KG1 (cell line): ENCODE measurements at places on chromosomes 16 and 17.
A peak's percentile ranks its signal among the peaks of the same experiment; 100 is the strongest.

GRCh38 chr16:81394966-81395655 lies 49.5 kb upstream of the CMIP start:
- DNase-seq: no peak

- peak; percentile 25 for DNase-seq
Observed at GRCh38 chr17:41784207-41784744, 2.2 kb downstream of the JUP start.

GRCh38 chr16:47475786-47476185 lies 14.7 kb downstream of the PHKB start:
- DNase-seq: no peak

- no peak for DNase-seq
Observed at GRCh38 chr17:45256114-45256966, 5.6 kb downstream of the SPATA32 start.

- DNase-seq: no peak
Observed at GRCh38 chr17:32880671-32881453, 3.9 kb upstream of the MYO1D start.

GRCh38 chr17:19363460-19364035 lies 1.0 kb upstream of the B9D1 start:
- no peak for DNase-seq

GRCh38 chr17:31538080-31538762 lies 146.7 kb downstream of the RAB11FIP4 start:
- no peak for DNase-seq

GRCh38 chr17:44203731-44204440 lies 4.2 kb upstream of the ATXN7L3 start:
- peak; percentile 54 for DNase-seq

- no peak for DNase-seq
Observed at GRCh38 chr16:5042574-5043171, 8.9 kb upstream of the NAGPA start.

- no peak for DNase-seq
Observed at GRCh38 chr16:30127993-30128392, 5.0 kb upstream of the MAPK3 start.

DNA sequence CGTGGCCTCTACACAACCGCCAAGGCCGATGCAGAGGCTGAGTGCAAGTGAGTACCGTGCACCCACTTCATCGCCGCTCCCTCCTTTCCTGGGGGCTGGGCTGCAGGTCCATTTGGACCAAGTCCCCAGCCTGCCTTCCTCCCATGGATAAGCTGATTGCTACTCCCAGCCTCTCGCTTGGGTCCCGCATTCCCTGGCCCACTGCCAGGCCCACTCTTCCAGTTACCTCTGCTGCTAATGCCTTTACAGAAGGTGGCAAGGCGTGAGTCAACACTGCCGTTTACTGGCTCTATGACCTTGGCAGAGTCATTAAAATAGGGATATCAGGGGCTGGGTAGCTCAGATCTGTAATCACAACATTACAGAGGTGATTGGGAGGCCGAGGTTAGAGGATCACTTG lies 11.2 kb downstream of the SULT1A2 start:
- DNase-seq: no peak

DNA sequence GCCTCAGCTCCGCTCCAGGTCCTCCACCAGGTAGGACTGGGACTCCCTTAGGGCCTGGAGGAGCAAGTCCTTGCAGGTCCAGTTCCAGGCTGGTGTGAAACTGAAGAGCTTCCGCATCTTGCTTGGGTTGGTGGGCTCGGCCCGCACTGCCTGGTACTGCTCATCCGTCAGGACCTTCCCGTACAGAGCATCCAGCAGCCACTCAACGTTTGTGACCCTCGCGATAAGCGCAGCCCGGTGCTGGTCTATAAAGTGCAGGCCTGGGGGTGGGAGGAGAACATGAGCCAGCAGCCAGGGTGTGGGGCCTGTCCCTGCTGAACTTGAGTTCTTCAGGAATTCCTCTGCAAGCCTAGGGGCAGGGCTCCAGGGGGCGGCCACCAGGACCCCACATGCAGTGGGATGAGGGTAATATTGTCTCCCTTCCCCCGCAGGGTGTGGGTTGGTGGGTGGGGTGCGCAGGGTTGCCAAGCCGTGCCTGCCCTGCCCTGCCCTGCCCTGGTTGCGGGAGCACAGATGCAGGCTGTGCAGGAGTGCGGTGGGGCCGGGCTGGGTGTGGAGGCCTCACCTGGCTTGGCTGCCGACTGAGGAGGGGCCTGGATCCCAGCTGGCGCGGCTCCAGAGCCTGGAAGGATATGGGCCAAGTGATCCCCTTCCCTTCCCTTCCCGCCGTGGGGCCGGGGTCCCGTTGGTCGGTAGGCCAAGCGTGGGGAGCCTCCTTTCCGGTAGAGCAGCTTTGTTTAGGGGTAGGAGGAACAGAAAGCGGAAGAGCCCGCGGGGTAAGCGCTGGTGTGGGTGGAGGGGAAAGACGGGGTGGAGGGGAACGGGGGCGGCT lies 762 bp downstream of the PYCARD start:
- no peak for DNase-seq

DNA sequence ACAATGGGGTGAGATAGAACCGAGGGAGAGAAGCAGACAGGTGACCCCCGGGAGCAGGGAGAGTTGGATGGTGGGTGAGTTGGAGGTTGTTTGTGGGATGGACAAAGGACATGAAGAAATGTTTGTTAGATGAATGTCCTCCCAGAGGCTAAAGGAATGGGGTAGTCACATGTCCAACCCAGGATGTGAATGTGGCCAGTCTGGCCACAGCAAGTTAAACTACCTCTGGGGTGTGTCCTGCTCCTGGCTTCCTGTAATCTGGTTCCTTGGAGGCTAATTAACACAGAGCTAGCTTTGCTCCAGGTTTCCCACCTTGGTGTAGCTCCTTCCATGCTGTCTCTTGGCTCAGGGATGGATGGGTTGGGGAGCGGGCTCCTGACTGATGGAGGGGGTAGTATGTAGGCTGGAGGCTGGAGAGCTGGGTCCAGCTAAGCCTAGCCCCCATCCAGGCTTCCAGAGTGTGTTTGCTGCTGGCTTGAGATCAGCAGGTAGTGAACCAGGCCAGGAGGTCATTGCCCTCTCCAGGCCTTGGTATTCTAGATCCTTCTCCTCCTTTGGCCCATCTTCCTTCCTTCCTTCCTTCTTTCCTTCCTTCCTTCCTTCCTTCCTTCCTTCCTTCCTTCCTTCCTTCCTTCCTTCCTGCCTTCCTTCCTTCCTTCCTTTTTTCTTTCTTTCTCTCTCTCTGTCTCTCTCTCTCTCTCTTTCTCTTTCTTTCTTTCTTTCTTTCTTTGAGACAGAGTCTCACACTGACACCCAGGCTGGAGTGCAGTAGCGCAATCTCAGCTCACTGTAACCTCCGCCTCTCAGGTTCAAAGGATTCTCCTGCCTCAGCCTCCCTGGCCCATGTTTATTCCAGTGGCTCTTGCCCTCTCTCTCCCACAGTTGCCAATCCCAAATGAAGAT lies 28.0 kb upstream of the UBE2G1 start:
- DNase-seq: no peak

DNA sequence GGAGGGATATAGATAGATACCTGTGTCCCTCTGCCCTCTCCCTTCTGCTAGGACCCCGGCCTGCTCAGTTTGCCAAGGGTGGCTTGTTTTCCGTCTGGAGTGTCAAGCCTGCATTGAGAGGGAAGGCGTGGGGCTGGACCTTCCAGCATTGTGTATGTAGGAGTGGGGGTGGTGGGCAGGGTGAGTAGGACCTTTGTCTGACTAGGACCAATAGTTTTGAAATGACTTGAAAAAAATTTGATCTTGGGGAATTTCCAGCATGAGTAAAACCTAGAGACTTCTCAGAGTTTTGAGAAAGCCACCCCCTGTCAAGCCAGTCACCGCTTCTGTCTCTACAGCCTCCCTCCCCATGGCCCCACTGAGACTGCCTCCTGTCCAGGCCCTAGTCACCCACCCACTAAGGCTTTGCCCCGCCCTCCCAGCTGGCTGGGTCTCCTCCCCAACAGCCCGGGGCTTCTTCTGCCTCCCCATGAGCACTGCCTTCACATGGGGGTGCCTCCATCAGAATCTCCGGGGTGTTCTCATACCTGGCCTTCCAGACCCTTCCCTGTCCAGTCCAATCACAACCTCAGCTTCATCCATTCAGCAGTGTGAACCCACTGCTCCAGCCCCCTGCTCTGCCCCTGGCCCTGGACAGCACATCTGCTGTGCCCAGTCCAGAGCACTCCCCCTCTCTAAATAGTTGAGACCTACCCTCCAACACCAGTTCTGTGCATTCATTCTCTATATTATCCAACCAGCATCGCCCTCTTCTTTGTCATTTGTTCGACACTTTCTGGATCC lies 207.0 kb downstream of the MSI2 start:
- DNase-seq: no peak

- no peak for DNase-seq
Observed at GRCh38 chr16:67223992-67224391, 2.9 kb upstream of the TMEM208 start.

DNA sequence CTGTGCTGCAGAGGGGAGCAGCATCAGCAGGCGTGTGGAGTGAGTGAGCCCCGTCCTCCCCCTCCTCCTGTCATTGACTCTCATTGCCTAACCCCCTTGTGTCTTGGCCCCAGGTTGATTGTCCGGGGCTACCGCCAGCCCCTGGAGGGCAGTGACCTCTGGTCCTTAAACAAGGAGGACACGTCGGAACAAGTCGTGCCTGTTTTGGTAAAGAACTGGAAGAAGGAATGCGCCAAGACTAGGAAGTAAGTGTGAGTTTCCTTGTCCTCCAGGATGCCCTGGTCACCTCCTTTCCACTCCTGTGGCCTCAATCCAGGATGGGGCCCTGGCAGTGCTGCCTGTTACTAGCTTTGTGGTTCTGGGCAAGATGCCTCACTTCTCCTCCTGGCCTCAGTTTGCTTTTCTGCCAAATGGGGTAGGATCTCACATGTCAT lies 87.0 kb downstream of the ABCC1 start:
- no peak for DNase-seq

DNA sequence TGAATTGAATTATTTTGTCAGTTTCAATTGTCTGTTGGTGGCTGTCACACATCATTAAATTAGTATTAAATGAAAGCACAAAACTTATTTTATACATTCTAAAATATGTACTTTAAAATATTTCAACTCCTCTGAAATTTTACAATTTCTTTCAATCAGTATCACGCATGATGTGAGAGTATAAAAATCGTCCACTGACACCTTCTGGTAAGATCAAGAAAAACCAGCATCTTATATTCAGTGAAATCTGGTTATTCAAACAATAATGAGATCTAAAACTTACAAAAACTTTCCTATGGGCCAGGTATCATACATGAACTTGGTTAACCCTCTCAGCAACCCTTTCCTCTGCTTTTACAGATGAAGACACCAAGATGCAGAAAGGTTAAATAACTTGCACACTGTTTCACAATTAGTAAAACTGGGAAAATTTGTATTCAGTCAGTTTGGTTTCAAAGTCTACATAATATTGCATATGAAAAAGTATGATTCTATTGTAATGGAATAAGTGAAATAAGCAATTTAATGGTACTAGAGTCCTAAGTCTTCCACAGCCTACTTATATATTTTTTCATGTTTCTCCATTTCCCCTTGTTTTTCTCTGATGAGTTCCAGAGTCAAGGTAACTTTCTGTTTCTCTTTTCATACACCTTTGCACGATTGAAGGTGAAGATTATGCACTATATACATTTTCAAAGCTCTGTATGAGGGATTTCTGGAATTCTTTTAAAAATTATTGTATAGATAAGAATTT lies 58.7 kb downstream of the EFCAB5 start:
- no peak for DNase-seq

DNA sequence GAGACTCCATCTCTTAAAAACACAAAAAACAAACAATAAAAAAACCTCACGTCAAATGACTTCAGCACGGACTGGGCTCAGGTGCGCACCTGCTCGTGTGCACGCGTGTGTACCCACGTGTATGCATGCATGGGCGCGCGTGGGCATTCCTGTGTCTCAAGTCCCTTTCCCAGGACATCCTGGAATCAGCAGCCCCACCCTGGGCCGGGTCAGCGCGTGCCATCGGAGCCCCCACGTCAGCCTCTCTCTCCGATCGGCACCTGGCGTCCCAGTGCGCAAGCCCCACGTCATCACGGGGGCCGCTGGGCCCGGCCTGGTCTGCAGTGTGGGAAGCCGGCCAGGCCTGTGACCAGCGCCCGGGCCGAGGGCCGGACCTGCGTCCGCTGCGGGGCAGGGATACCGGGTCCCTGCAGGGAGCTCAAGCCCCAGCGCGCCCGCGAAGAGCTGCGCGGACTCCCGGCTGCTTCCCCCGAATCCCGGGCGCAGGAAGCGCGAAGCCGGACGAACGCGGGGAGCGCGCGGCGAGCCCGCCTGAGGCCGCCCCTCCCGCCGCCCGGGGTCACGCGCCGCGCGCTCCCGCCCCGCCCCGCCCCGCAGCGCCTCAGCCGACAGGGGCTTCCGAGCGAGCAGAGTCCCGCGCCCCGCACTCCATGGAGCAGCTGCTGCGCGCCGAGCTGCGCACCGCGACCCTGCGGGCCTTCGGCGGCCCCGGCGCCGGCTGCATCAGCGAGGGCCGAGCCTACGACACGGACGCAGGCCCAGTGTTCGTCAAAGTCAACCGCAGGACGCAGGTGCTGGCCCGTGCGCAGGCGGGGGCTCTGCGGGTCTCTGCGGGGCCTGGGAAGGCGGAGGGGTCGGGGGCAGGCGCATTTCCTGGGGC lies at the start of gene FN3K:
Gene FN3K (plus strand): TSS at position 629 of the 880 bp plus-strand sequence. CDS start 22 bp downstream, at position 651.
- no peak for DNase-seq

GRCh38 chr16:27417047-27417671 lies 15.2 kb downstream of the IL21R start:
- DNase-seq: no peak

DNA sequence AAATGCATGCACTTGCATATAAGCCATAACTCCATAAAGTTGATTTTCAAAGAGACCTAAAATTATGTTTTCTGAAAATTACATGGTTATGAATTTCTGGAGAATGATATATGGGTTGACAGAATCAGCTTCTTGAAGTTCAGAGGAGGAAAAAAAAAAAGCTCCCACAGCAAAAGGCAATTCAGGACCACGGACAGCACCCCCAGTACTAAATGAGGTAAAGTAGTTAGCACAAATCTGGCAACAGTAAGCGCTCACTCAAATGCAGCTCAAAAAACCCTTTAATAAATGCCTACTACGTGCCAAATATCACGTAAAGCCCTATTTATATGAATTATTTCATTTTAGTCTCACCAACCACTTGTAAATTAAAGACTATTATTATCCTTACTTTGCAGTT lies 135.2 kb downstream of the SHISA9 start:
- DNase-seq: peak; percentile 10

DNA sequence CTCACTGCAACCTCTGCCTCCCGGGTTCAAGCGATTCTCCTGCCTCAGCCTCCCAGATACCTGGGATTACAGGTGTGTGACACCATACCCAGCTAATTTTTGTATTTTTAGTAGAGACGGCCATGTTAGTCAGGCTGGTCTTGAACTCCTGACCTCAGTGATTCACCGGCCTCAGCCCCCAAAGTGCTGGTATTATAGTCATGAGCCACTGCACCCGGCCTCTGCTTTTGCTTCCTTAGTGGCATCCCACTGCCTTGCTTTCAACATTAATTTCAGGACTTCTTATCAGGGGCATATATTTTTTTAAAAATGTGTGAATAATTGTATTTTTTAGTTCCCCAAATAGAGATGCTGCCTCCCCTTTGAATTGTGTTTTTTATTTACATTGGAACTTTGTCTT lies 98.8 kb downstream of the SYCE1L start:
- no peak for DNase-seq

DNA sequence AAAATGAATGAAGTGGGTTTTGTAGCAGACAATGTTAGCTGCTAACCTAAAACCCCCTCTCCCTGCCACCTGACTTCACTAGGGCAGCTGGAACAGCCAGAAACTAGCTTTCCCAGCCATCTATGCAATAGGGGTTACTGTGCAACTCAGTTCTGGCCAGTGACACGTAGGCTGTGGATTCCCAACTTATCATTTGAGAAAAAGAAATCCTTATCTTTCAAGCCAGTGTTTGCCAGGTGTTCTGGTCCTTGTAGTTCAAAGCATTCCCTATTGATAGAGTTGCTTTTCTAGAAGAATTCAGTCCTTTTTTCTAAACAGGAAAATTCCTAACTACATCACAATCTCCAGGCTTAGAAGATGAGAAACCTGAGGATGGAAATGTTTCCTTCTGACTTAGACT lies 144.5 kb upstream of the ELAC2 start:
- no peak for DNase-seq
